ENCODE measurements at places on chromosomes 16 and 17. TPM values are rescaled to one million over a fixed set of nuclear protein-coding genes. Genes with fewer than 3 reads are reported as not detected.
A peak's percentile ranks its signal among the peaks of the same experiment; 100 is the strongest.

The KRT23 gene
- total RNA-seq, result not detected

GRCh38 chr16:4321286-4322120 is 5.6 kb downstream of the GLIS2 start:
- H3K36me3 ChIP-seq, result no peaks in the 10 kb centered on the region
- peaks cover 13% of the 10 kb centered on the region for H3K4me1 ChIP-seq
- DNase-seq, result no peak

The CMTM2 gene
- 0.82 TPM for total RNA-seq

GRCh38 chr16:48334325-48334724 is 50.9 kb downstream of the SIAH1 start:
- H3K27me3 ChIP-seq, result no peaks in the 10 kb centered on the region
- no peak overlapping the region for H3K27ac ChIP-seq
- H3K36me3 ChIP-seq, result peaks cover 32% of the 10 kb centered on the region
- H3K4me1 ChIP-seq, result no peaks in the 10 kb centered on the region

The NPIPA1 gene
- total RNA-seq, result 124 TPM

GRCh38 chr16:86848821-86849220 is 270.5 kb downstream of the FOXL1 start:
- no peaks in the 10 kb centered on the region for H3K36me3 ChIP-seq
- DNase-seq, result no peak
- no peak overlapping the region for H3K27ac ChIP-seq
- no peaks in the 10 kb centered on the region for H3K4me1 ChIP-seq

The PYY gene
- not detected for total RNA-seq

The HOXB5 gene
- total RNA-seq, result not detected

DNA sequence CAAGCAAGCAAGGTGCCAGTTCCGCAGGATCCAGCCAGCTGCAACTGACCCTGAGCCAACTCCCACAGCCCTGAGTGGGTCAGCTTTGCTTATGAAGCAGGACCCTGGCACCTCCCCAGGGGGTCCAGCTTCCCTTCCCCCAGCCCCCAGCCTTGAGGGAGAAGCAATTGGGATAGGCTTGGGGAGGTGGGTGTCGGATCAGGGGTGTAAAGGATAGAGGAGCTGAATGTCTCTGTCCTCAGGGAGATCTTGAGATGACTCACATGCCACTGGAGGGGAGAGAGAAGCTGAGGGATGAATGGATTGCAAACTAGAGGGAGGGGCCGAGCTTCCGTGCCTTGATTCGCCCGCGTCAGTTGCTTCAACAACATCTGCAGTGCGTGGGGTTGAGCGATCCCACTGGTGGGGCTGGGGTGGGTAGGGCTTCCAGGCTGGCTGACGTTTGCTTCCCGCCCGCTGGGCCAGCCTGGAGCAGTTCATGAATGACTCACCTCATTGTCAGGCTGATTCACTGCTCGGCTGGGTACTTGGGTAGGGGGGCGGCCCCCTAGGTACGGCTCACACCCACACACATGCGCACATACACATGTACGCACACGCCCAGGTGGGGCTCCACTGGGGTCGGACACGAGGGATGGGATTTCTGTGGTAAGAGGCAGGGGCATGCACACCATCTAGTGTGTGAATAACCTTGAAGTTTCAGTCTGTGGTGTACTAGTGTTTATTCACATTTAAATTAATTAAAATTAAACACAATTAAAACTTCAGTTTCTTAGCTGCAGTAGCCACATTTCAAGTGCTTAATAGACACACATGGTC is 3.6 kb upstream of the HROB start:
- peaks cover 15% of the 10 kb centered on the region for H3K4me1 ChIP-seq
- H3K27ac ChIP-seq, result no peak overlapping the region
- H3K27me3 ChIP-seq, result peaks cover 9% of the 10 kb centered on the region
- H3K36me3 ChIP-seq, result no peaks in the 10 kb centered on the region
- no peak for DNase-seq

The TBC1D3B gene
- total RNA-seq, result 8.2 TPM

- H3K4me1 ChIP-seq, result no peaks in the 10 kb centered on the region
- H3K27ac ChIP-seq, result no peak overlapping the region
- no peak overlapping the region for H3K4me3 ChIP-seq
- no peaks in the 10 kb centered on the region for H3K27me3 ChIP-seq
- DNase-seq, result no peak
Observed at GRCh38 chr17:57186226-57187019, 69.9 kb upstream of the MSI2 start.

GRCh38 chr17:14959106-14959648 is 305.9 kb downstream of the PMP22 start:
- DNase-seq, result no peak
- no peaks in the 10 kb centered on the region for H3K36me3 ChIP-seq
- H3K27ac ChIP-seq, result no peak overlapping the region
- H3K27me3 ChIP-seq, result no peaks in the 10 kb centered on the region
- H3K4me3 ChIP-seq, result no peak overlapping the region
- no peaks in the 10 kb centered on the region for H3K4me1 ChIP-seq

- H3K27me3 ChIP-seq, result no peaks in the 10 kb centered on the region
- peaks cover 20% of the 10 kb centered on the region for H3K4me1 ChIP-seq
- no peaks in the 10 kb centered on the region for H3K36me3 ChIP-seq
- H3K27ac ChIP-seq, result no peak overlapping the region
- peak overlapping the region; percentile 89 for H3K4me3 ChIP-seq
- DNase-seq, result no peak
Observed at GRCh38 chr17:41919165-41919817, 540 bp upstream of the ACLY start.
